ENCODE measurements at places on chromosomes 11 and 22.

- no peak for DNase-seq
These were observed 82.1 kb downstream of the KCNQ1 start for GRCh38 chr11:2526808-2527381.

DNA sequence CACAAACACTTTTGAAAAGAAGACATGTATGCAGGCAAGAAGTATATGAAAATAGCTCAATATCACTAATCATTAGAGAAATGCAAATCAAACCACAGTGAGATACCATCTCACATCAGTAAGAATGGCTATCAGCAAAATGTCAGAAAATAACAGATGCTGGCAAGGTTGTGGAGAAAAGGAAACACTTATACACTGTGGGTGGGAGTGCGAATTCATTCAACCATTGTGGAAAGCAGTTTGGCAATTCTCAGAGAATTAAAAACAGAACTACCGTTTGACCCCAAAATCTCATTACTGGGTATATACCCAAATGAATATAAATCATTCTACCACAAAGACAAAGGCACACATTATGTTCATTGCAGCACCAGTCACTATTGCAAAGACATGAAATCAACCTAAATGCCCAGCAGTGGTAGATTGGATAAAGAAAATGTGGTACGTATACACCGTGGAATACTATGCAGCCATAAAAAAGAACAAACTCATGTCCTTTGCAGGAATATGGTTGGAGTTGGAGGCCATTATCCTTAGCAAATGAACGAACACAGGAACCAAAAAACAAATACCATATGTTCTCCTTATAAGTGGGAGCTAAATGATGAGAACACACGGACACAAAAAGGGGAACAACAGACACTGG lies 18.5 kb downstream of the MMP13 start:
- no peak for DNase-seq

GRCh38 chr11:117992136-117992535 lies 5.9 kb downstream of the IL10RA start:
- DNase-seq, result no peak

- no peak for DNase-seq
These were observed 10.4 kb upstream of the GAL start for GRCh38 chr11:68673991-68674390.

DNA sequence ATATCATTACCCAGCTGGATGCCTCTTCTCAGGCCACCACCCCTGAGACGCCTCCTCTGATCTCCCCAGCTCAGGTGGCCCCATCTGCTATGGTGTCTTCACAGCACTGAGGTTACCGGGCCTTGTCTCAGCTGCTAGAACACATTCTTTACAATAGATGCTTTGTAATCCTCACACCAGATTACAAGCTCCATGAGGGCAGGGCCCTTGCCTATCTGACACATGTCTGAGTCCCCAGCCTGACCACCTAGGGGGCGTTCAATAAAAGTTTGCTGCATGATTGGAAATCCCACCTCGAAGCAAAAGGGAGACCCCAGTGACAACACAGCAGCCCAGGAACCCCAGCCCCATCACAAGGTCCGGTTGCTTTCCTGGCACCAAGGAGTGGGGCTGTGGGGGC lies 2.0 kb downstream of the MACROD1 start:
- DNase-seq, result no peak

- no peak for DNase-seq
These were observed at the start of gene VWCE for GRCh38 chr11:61294717-61295595. Gene VWCE (minus strand): TSS chr11:61295316. CDS start chr11:61295037, 279 bp downstream.

- peak; percentile 19 for DNase-seq
These were observed 95.0 kb downstream of the SWAP70 start for GRCh38 chr11:9758637-9759518.

DNA sequence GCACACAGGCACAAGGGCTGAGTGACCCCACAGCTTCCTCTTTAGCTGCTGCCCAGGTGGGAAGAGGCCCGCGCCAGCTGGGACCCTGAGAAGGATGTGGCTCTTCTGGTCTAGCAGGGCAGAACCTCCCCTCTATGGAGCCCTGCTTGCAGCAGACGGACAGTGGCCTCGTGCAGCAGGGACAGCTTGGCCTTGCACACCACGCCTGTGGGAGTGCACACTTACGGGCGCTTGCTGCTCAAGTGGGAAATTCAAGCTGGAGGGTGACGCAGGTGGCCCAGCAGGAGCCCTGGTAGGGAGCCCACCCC lies 971.4 kb downstream of the BRD1 start:
- DNase-seq, result no peak

DNA sequence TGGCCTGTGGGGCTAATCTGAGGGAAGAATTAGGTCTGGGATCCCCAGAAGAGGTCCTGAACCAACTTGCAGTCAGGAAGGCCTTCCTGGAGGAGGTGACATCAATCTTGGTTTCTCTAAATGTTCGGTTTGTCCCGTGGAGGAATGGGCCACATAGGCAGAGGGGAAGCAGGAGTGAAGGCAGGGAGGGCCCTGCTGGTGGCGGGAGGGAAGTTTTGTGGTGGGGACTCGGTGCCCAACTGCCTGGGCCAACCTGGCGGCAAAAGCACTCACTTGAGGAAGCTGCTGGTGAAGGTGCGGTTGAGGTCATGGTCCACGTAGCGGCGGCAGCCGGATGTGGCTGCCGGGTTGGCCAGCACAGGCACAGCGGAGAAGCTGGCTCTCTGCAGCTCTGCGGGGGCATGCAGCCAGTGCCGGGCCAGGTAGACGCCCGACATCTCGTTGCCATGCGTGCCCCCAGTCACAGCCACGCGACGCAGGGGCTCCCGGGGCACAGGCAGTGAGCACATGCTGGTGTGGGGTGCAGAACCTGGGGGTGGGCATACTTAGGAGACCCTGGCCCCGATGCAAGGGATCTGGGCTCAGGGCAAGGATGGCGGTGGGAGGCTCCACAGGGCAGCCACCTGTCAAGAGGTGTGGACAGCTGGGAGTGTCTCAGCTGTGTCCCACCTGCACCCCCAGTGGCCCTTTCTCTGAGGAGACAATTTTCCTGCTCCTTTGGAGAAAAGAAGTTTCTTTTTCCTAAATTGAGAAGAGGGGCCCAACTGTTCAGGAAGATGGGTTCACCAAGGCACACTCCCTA lies 3.8 kb downstream of the ACY3 start:
- DNase-seq, result no peak

DNA sequence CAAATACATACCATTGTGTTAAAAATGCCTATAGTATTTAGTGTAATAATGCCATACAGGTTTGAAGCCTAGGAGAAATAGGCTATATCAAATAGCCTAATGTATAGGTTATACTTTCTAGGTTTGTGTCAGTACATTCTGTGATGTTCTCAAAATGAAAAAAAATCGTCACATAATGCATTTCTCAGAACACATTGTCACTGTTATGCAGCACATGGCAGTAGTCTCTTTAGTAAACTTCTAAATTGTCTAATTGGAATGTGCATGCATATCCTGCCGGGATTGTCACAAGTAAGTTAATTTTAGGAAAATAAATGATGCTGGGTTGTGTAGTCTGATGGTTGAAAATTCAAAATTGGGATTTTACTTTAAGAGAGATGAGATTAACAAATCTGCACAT lies 920.1 kb upstream of the CNTN5 start:
- no peak for DNase-seq

DNA sequence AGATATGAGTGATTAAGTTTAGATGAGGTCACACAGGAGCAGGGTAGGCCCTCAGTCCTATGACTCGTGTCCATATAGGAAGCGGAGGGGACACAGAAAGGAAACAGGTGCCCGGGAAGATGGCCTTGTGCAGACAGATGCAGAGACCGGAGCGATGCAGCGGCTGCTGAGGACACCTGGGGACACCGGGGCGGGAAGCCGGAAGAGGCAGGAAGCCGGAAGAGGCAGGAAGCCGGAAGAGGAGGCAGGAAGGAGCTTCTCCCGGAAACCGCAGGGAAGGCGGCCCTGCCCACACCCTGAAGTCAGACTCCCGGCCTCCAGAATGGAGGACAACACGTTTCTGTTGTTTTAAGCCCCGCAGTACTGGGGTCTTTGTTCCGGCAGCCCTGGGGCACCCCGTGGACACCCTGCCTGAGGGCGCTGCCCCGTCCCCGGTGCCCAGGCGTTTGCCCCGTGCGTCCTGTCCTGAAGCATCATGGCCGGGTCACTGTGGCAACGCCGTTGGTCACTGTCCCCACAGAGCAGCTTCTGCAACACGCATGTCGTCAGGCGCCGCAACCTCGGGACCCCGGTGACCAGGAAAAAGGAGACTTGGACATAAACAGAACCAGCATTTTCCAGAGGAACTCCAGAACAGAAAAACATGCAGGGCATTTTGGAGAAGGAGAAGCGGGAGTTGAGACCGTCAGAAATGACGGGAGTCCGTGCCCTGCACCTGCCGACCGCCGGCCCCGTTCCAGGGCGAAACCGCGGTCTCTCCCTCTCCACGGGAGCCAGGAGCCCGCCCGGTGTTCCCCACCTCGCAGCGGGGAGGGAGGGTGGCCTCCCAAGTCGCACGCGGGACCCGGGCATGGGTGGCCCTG lies 103.4 kb downstream of the BRD1 start:
- peak; percentile 20 for DNase-seq

DNA sequence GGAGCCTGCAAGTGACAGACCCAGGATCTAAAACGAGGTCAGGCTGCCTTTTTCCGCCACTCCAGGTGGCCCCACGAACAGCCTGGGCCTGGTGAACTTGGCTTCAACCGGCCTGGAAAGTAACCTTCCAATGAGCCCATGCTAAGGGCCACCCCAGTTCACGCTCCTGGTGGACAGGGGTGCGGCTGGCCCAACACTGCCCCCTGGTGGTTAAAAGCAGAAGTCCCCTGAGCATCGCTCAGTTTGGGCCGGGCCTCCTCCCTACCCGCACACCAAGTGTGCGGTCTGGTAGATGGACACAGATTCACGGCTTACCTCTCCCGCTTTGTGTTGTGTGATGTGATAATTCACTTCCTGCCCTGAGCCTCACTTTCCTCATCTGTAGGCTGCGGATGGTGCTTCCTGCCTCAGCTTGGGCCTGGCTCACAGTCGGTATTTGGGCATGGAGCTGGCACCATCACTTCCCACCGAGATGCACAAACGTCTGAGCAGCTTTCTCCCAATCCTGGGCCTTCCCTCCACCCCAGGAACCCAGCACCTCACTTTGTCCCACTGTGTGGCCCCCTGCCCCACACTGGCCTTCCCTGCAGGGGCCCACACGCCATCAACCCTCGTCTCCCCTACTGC lies 13.7 kb upstream of the SEC14L3 start:
- peak; percentile 66 for DNase-seq

DNA sequence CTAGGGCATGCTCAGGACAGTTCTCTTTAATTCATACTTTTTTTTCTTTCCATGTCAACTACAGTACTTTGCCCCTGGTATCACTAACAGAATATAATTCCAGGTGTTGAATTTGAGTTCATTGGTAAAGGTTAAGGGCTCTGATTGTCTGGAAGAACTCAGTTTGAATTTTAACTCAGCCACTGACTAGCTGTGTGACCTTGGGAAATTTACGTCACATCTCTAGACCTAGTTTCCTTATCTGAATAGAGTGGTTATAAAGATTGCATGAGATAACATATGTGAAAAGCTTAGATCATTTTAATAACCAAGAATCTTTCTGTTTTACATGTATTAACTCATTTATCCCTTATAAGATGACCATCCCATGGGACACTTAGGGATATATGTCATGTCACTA lies 15.8 kb upstream of the ZC3H12C start:
- DNase-seq, result no peak

DNA sequence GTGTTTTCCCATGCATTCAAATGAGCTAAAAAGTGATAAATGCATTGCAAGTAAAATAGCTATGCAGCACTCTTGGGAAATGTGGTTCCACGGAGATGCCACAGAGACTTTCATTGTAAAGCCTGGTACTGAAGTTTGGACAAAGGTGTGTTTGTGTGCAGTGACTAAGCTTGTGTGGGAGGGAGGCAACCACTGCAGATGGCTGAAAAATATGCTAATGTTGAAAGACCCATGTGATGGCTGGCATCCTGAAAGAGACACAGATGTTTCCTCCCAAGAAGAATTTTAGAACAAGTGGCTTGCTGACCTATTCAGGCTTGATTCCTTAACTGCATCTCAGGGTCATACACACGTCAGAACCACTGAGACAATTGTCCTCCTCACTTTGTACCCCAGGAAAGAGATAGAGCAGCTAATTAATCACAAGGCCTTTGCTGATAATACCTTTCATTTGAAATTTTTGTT lies 73.8 kb downstream of the FAM76B start:
- DNase-seq, result no peak

- no peak for DNase-seq
These were observed 24.3 kb downstream of the GLYATL1 start for GRCh38 chr11:58963551-58964104.

DNA sequence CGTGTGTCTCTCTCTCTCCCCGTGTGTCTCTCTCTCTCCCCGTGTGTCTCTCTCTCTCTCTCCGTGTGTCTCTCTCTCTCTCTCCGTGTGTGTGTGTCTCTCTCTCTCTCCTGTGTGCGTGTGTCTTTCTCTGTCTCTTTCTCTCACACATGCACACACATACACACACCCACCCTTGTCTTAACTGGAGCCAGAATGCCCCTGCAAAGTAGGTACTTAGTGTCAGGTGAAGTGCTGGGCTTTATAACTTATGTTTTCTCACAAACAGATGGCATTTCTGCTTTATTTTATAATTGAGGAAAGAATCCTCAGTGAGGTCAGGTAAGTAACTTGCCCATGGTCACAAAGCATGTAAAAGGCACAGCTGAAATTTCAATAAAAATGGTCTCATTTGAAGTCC lies 106.0 kb downstream of the CSNK2A3 start:
- no peak for DNase-seq

GRCh38 chr11:23041001-23041503 lies 180.8 kb upstream of the CCDC179 start:
- DNase-seq, result no peak

DNA sequence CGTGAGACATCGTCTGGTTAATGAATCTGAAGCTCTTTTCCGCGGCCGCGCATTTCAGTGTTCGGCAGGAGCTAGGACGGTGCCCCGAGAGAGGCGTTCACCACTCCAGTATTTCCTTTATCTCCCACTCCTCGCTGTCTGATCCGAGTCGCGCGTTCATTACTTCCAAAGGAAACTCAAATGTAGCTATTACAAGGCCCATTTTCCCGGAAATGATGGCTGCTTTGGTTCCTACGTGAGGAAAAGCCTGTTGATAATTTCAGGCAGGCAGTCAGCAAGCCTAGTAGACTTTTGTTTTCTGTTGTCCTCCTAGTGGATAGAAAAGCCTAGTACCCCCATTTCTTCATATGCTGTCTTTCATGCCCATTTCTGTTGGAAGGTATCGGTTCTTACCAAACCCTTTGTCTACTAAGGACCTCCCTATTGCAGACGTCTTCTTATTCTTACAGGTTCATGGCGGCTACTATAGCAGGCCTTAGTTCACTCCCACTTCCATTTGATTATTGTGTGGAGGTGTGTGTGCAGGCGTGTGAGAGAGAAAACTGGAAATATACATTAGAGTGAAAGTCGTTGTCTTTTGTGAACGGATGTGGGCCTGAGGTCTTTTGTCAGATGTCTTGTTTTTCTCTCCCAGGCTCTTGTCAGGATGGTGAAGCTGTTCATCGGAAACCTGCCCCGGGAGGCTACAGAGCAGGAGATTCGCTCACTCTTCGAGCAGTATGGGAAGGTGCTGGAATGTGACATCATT lies 737 bp downstream of the RBM4 start:
- no peak for DNase-seq
